Epithelial cell of umbilical artery (primary cell): ENCODE measurements at places on chromosomes 3 and 15. TPM values are rescaled to one million over a fixed set of nuclear protein-coding genes. Genes with fewer than 3 reads are reported as not detected.

Gene VEPH1
- 259 and 323 TPM in 2 replicates for total RNA-seq

Gene CD47
- 66.9 and 134 TPM in 2 replicates for total RNA-seq

Gene GPR149
- not detected in 2 replicates for total RNA-seq

Gene SCAANT1
- not detected in 2 replicates for total RNA-seq

Gene ADAMTS9
- total RNA-seq, result 38.3 and 60.1 TPM in 2 replicates
